Activated naive CD8-positive, alpha-beta T cell treated with anti-CD3 and anti-CD28 coated beads, Interleukin-2, amount 50 U/mL, for 24 hours (primary cell): ENCODE measurements at places on chromosomes 4 and X.

GRCh38 chrX:22481436-22481835 is 208.7 kb downstream of the CBLL2 start:
- DNase-seq = no peak

- DNase-seq = no peak
Observed at GRCh38 chr4:139599594-139600374, 43.8 kb upstream of the SETD7 start.

- DNase-seq = no peak
Observed at GRCh38 chrX:121479406-121479805, 432.0 kb downstream of the GLUD2 start.

- DNase-seq = no peak
Observed at GRCh38 chr4:38902695-38903094, 35.1 kb downstream of the FAM114A1 start.

DNA sequence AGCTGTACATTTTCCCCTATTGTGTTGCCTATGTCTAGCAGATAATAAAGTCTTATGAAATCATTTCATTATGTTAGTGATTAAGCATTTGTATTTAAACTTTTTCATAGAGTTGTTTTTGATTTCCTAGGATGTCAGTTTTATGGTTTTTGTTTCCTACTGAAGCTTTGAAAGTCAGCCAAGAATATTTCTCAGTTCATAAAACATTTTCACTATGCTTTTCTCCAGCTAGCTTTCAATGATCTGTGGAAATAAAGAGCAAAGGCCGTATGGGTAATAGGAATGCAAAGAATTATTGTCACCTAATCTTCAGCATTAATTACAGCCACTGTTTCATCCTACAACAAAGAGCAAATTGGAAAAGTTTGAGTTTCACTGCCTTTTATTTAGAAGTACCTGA is 145.7 kb upstream of the NUDT6 start:
- DNase-seq = no peak

- DNase-seq = no peak
Observed at GRCh38 chrX:95382799-95383198, 1301.8 kb upstream of the DIAPH2 start.

GRCh38 chr4:110793890-110794554 is 171.1 kb upstream of the PITX2 start:
- no peak for DNase-seq

DNA sequence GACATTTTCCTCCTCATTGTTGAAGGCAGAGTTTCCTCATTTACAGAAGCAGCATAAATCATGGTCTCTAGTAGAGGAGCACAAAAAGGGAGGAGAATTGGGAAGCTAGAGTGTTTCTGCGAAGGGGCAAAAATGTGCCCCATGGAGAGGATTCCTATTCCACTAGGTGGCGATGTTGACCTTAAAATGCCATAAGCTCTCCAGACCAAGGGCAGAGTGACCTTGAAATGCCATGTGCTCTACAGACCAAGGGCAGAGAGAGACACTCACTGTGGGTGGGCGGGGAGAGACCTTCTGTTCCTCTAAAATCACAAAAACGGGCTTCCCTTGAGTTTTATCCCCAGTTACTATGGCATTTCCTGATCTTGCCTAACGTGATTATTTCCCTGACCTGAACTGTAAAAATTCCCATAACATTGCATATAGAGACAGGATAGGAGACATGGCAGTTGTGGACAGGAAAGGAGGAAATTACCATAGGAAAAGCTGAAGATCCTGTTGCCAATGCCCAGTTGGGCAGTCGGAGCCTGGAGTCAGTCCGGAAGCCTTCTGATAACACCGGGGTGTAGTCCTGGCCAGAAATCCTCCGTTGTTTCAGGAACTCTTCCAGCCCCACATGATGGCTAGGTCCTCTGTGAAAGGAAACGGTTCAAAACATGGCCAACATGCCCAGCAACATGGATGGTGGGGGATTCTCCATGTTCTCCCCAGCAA is 567.7 kb downstream of the MAGEB5 start:
- DNase-seq = no peak

DNA sequence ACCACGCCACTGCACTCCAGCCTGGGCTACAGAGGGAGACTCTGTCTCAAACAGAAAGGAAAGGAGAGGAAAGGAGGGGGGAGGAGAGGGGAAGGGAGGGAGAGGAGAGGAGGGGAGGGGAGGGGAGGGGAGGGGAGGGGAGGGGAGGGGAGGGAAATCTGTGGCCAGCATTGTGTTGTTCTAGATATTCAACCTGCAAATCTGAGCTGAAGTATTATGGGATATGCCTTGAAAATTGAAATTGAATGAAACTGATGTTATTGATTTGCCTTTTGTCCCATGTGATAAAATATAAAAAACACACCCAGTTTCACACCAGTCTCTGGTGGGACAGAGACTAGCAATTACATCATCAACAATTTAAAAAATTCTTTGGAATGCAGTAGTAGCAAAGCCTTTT is 1.5 kb downstream of the SMIM31 start:
- no peak for DNase-seq
